ENCODE measurements at places on chromosomes 1 and 21.

DNA sequence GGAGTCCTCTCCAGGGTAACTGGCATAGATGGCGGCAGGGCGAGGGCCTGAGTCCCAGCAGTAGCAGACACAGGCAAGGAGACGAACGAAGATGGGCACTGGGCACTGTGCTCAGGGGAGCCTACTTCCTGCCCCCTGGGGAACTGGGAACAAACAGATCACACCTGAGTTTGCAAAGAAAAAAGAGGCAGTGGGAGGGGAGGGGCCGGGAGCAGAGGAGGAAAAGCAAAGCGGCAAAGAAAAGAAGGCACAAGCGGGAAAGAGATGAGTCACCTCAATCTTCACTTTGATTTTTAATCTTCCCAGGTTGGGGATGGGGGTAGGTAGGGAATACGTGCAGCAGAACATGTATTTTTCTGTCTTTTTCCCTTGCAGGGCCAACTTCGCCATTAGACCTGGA, 44.0 kb downstream of the ZSCAN20 start:
- no peak for DNase-seq

DNA sequence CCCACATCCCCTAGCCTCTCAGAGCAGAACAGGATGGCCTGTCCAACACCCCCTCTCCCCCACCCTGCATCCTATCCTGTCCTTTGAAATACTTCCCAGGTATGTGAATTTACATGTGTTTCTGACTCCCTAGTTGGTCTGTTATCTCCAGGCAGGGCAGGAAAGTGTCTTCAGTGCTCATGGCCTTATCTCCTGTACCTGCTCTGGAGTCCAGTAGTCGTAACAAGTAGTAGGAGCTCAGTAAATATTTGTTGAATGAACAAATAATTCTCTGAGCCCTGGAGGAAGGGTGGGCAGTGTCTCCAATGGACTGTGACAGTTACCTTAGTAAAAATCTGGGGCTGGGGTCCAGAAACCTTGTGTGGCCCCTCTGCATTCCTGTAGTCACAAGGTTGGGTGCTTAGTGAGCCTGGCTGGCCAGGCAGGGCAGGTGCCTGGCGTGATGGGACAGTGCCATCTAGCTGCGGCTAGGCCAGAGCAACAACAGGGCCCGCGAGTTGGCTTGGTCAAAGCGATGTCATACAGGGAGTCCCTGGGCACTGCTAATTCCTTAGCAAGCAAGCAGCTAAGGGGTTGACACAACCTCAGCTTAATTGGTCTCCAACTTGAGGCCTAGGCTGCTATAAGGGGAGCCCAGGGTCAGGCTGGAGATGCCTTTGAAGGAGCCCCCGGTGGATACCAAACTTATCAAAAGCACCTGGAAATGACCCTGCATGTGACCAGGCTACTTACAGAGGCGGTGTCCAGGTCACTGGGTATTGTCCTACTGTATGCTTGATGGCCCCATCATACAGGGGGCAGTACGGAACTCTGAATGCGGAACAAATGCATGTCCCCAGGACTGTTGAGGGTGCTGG, 89.0 kb upstream of the PPM1J start:
- DNase-seq, result peak; percentile 73

DNA sequence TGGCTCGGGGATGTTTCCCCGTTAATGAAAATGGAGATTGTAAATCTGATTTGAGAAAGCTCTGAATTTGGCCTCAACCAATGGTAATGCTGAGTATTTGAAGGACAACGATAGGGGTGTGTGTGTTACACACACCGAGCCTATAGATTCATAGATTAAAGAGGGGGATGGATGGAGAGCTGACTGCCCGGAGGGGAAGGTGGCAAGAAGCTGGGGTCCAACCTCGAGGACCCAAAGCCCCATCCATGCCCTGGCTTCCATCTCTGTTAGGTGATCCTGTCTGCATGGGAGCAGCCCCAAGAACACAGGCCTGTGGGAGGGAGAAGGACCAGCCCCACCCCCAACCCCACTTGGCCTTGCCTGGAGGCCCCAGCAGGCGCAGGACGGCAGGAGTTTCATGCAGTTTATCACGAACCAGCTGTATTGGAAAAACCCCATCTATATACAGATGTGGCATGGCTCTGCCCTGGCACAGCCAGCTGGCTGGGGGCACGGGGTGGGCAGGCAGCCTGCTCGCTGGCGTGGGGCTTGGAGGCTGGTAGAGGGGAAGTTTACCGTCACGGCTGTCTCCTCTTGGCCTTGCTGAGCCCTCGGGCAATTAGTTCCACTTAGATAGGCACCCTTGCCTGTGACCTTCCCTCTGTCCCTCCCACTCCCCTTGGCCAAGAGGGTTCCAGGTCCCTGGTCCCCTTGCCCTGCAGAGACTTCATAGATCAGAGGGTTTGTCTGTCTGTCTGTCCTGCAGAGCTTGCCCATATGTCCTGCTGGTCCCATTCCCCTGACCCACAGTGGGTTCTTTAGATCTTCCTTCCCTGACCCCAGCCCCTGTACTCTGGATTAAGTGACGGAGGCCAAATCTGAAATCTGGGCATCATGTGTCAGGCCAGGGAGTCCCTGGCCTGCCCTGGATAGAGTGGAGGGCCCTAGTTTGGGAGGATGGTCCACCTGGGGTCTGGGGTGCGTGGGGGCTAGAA, 3.0 kb downstream of the HSPB7 start:
- peak; percentile 73 for DNase-seq

DNA sequence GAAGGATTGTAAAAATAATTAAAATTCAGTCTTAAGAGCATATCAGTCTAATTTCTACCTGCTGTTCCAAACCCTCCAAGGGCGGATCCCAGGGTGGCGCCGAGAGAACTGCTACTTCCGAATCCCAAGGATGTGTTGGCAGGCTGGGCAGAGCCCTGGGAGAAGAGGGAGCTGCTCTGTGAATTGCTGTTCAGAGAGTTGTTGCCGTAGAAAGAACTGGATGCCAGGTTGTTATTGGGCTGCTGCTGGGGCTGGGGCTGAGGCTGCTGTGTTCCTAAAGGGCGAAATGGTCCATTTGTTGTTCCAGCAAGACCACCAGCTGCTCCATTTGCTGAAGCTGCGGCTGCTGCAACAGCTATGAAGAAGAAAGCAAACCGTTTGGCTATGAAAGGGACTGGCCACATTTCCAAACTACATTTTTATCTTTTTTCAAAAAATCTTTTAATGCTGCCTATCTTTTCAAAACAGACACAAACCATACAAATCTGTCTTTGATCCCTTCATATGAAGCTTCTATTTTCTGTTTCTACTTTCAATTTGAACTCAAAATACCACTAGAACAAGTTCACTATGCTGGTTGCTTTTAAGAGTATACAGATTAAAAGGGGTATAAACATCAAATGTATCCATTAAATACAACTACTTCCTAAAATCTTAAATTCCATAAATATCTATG, 57.5 kb upstream of the SDC3 start:
- no peak for DNase-seq

DNA sequence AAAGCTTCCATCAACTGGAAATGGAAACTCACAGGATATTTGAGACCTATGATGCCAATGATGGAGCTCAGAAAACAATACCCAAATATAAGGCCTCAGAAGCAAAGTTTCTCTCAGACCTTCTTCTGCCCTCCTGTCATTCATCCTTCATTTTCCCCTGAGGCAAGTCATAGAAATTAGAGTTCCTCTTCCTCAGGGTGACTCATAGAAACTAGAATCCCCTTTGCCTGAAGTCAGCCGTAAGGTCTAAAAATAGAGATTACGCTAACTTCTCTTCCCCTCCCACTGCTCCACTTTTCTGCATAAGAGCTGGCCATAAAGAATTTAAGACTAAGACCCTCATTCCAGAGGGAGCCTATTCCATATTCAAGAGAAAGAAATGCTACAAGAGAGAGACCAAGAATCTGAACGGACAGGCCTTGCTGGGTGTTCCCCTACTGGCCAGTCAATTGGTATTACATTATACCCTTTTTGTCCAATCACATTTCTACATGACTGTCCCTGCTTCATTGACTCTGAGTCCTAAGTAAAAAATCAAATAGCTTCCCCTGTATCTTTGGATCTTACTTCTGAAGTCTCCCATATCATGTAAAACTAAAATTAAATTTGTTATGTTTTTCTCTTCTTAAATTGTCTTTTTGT, 994.9 kb downstream of the ADGRL2 start:
- DNase-seq, result no peak

DNA sequence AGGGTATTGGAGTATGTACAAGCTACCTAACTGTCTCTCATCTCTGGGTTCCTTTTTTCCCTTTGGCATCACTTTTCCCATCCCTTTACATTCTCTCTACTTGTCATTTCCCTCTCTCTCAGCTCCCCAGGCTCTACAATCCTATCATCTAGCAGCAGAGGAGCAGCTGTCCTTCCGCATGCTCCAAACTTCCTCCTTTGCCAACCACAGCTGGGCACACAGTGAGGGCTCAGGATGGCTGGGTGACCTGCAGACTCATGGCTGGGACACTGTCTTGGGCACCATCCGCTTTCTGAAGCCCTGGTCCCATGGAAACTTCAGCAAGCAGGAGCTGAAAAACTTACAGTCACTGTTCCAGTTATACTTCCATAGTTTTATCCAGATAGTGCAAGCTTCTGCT, 561 bp downstream of the CD1E start:
- DNase-seq, result no peak

- no peak for DNase-seq
These were observed 12.7 kb downstream of the VSIG8 start for GRCh38 chr1:159849626-159850366.

GRCh38 chr1:230231774-230232145, 164.7 kb downstream of the GALNT2 start:
- DNase-seq, result no peak

- DNase-seq, result peak; percentile 25
These were observed 779 bp upstream of the DEGS1 start for GRCh38 chr1:224182057-224182865.

- DNase-seq, result no peak
These were observed 12.1 kb upstream of the FAM43B start for GRCh38 chr1:20540281-20540680.
